ENCODE measurements at places on chromosomes 3 and 15.

GRCh38 chr3:127264292-127264691 lies 23.6 kb downstream of the PRR20G start:
- no peak for DNase-seq

GRCh38 chr15:72382146-72382545 lies 6.3 kb upstream of the HEXA start:
- DNase-seq, result no peak

DNA sequence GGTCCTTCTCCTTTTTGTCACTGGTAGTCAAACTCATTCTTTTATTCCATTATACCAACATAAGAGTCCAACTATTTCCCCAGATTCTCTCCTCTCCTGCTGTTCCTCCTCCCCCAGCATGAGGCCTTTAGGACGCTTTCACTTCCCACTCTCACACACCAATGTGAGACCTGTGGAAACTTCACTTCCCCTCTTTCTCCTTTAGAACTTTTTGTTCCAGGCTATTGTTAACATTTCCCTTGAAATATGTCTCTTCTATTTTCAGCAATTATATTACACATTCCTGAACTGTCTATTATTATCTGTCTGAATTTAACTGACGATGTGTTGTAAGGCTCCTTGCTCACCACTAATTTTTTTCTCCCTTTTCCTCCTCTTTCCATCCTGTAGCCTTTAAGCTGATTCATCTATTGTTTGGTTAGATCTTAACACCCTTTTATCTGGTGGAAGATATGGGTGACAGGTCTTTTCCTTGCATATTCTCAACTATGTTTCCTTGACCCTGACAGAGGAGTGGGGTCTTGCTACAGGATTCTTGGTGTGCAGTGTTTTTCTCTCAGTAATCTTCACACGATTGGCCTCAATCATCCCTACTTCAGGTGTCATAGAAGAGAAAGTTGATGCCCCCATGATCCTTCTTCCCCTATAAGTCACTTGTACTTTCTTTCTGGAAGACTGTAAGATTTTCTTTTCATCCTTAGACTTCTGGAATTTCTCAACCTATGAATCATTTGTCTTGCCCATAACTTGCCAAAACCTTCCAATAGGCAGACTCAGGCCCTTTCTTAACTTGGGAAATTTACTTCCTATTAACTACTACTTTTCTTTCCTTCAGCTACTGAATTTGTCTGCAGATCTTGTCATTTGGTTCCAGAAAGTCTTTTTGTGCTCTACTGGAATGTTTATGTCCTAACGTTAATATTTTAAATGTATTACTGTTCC lies 5.9 kb downstream of the CYP19A1 start:
- no peak for DNase-seq

- DNase-seq, result no peak
These were observed 77.5 kb upstream of the CADM2 start for GRCh38 chr3:84881288-84881687.

- no peak for DNase-seq
These were observed 2.8 kb downstream of the BTLA start for GRCh38 chr3:112496366-112497067.

GRCh38 chr3:20041197-20041780 lies 1.0 kb downstream of the KAT2B start:
- no peak for DNase-seq

- no peak for DNase-seq
These were observed 68.8 kb downstream of the AQR start for GRCh38 chr15:34900748-34901147.

DNA sequence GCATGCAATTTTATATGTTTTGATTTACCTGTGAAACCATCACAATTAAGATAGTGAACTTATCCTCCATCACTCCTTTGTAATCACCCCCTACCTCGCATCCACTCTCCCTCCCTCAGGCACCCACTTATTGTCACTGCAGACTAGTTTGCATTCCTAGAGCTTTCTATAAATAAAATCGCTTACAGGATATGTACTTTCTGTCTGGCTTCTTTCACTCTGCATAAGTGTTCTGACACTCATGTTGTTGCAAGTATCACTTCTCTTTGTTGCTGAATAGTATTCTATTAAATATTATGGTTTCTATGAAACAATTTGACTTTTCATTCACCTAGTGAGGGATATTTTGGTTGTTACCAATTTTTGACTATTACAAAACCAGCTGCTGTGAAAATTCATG lies 139.3 kb downstream of the RSRC1 start:
- no peak for DNase-seq

DNA sequence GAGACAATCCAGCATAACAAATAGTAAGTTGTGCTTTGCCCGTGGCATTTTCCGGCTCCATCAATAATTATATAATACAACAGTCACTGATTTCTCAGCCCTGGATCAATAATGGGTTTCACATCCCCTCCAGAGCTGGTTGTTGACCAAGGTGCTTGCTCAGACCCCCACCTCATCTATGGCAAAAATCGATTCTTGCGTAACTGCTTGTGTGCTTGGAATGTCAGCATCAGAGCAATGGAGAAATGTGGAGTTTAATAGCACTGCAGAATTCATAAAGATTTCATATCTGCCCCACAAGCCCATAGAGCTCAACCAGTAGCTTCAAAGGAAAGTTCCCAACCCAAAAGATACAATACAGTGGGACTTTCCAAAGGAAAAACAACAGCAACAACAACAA lies 1098.5 kb downstream of the IGSF11 start:
- no peak for DNase-seq

- DNase-seq, result no peak
These were observed 1.4 kb upstream of the NSMCE3 start for GRCh38 chr15:29270976-29271375.

DNA sequence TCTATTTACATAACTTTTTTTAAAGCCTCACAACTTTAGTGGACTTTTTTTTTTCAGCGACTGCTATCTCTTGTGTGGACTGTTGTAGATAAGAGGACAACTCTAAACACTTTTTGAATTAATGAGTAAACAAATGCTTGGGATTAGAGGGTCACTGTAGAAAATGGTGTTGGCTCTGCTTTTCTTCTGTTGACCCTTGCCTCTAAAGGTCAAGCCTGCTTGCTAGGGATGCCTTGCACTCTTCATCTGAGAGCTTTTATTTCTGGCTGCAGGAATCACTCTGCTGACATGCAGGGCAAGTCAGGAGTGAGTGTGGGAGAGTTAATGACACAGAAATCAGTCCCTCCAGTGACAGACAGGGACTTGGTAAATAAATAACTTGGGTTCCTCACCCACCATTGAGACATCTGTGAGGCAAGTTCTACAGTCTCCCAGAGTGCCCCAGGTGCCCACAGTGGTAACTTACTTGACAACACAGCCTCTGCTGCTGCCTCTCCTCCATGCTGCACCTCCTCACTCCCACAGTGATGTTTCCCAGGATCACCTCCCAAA lies 390.1 kb downstream of the IL20RB start:
- no peak for DNase-seq

DNA sequence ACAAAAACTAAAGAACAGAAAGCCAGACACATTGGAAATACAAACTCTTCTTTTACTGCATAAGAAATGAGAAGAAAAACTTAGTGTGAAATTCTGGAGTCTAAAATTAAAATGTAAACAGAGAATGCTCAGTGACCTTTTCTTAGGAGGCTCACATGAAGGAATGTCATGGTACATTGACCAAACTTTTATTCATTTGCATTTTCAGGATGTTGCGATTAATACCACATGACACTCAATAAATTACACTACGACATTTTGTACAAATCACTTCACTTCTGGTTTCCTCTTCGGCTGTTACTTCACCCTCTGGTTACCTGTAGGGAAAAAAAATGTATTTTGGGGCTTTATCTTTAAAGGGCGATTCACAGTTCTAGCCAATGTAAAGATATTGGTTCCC lies 56.4 kb upstream of the ACTC1 start:
- no peak for DNase-seq

- DNase-seq, result no peak
These were observed 4.0 kb downstream of the GCSAM start for GRCh38 chr3:112128843-112129727.

DNA sequence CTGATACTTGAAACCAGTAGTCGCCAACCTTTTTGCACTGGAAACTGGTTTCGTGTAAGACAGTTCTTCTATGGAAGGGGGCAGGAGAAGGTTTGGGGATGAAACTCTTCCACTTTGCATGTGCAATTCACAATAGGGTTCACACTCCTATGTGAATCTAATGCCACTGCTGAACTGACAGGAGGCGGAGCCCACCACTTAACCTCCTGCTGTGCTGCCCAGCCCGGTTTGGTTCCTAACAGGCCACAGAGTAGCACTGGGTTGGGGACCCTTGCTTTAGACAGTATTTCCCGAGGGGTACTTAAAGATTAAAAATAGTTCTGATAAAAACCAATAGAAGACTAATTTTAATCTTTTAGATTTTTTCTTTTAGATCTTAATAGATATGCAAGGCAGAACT lies 11.1 kb downstream of the TFG start:
- no peak for DNase-seq

DNA sequence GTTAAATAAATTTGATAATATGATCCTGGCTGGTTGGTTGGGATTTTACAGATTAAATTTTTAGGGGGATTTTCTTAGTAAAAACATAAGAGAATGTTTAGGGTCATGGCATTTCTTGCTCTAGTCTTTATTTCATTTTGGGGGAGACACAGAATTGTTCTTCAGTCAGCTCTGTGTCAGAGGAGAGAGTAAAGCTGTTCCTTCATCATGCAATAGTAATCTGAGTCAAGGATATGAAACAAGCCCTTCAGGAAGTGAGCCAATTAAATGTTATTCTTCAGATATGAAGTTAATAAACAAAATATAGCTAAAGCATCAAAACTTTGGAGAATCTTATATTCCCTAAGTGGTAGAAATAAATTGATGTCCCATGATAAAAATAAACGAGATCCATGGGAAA lies 22.9 kb upstream of the SLC4A7 start:
- DNase-seq, result no peak

- no peak for DNase-seq
These were observed 41.2 kb upstream of the SLC6A11 start for GRCh38 chr3:10774825-10775224.

DNA sequence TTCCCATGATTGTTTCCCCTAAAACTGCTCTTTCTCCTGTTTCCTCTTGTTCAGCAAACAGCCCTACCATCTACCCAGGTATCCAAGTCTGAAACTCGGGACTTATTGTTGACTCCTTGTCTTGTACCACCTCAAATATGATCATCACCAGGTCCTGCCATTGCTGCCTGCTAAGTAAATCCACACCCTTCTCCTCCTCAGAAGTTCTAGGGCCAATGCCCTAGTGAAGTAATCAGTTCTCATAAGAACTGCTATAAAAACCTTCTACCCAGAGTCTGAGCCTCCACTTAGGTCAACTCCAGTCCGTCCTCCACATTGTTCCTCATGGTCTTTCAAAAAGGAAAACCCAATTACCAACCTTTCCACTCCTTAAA lies 77.0 kb upstream of the IL12A start:
- no peak for DNase-seq

GRCh38 chr3:105634708-105635107 lies 234.1 kb downstream of the CBLB start:
- DNase-seq, result no peak

- no peak for DNase-seq
These were observed 380.6 kb upstream of the RBMS3 start for GRCh38 chr3:28900301-28900700.

All from NCI-H187 treated with DMSO at 0.1 percent for 48 hours (cell line).